ENCODE measurements at places on chromosomes 1 and 21.
A peak's percentile ranks its signal among the peaks of the same experiment; 100 is the strongest.

DNA sequence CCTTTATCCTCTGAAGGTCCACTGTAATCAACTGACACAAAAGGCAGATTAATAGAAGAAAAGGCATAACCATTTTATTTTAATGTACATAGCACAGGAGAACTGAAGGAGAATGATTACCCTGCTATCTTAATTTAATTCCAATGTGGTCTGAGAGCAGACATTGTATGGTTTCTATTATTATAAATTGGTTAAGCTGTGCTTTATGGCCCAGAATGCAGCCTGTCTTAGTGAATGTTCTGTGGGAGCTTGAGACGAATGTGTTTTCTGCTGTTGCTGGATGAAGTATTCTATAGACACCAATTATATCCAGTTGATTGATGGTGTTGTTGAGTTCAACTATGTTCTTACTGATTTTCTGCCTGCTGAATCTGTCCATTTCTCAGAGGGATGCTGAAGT lies 25.0 kb upstream of the SLC2A1 start:
- no peak for DNase-seq

GRCh38 chr1:18944810-18945209 lies 11.7 kb downstream of the IFFO2 start:
- no peak for DNase-seq

GRCh38 chr1:184755226-184756065 lies 788 bp upstream of the EDEM3 start:
- DNase-seq = no peak

- no peak for DNase-seq
Observed at GRCh38 chr1:207032528-207033017, at the start of gene C1orf116. C1orf116 (minus strand) TSS chr1:207032756; CDS start chr1:207027598, 5,158 bp downstream.

- no peak for DNase-seq
Observed at GRCh38 chr1:75099581-75099980, 34.6 kb upstream of the LHX8 start.

DNA sequence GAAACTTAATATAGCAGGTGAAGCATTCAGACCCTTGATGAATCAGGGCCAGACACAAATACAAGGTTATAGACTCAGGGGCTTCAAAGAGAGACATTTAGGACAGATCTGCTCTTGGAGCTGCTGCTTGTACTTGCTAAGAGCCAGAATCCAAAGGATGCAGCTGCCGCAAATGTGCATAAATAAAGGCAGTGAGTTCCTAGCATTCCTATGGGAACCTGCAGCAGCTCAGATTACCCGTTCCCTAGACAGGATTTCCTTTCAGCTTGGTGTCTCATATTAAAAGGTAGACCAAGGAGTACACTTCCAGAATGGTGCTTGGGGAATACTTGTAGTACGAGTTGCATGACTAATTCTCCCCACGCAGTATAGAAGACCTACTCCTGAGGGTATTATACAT lies 9.7 kb upstream of the LRRC53 start:
- no peak for DNase-seq

DNA sequence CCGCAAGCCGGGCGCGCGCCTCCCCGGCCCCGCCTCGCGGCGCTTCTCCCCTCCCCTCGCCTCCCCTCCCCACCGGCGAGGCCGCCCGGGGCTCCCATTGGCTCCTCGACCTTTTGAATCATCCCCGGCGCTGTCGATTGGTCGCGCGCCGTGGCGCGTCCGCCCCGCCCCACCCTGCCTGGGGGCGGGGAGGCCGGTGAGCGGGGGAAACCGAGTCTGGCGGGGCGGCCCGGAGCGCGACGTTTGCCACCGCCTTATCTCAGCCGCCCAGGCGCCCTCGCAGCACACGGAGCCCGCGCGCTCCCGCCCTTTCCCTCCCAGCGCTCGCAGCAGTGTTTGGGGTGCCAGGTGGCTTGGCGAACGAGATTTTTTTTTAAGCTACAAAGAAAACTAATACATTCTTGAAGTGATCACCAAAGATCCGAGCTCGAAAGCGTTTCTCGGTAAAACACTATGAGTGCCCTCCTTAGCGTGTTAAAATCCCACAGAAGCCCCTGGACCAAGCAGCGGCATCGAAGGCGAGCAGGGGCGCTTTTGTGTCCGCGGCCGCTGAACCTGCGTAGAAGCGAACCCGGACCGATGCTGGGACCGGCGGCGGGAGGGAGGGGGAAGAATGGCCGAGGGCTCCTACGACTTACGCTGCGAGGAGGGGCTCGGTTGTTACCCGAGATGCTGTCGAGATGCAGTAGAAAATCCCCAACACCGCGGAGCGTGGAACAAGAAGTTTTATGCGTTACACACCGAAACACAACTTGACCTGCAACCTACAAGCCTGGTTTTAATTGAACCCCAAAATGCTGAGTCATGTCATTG lies 436 bp upstream of the LBR start:
- DNase-seq = peak; percentile 80

DNA sequence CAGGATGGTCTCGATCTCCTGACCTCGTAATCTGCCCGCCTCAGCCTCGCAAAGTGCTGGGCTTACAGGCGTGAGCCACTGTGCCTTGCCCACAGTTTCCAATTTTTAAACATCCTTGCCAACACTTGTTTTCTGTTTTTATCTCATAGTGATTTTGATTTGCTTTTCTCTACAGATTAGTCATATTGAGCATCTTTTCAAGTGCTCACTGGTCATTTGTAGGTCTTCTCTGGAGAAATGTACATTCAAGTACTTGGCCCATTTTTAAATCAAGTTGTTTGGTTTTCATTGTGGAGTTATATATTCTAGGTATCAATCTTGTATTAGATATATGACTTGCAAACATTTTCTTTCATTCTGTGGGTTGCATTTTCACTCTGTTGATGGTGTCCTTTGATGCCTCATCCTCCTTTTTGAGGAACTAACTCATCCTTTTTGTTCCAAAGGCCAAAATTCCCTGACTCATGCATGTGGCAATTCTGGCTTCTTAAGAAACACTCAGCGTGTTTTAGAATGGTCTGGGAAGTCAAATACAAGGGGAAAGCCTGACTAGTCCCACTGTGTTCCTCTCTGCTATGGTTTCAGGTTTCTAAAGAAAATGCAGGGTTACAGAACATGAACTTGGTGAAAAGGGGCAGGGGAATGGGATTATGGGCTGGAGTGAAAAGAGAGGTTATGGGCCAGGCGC lies 37.3 kb downstream of the PTAFR start:
- no peak for DNase-seq

Data from stimulated activated CD4-positive, alpha-beta T cell treated with anti-CD3 and anti-CD28 coated beads, Interleukin-1b, Interleukin-23, amount 100 ng/mL, for 1 hour (primary cell).